AG20443 (cell line): ENCODE measurements at places on chromosomes 11 and 22.
A peak's percentile ranks its signal among the peaks of the same experiment; 100 is the strongest.

DNA sequence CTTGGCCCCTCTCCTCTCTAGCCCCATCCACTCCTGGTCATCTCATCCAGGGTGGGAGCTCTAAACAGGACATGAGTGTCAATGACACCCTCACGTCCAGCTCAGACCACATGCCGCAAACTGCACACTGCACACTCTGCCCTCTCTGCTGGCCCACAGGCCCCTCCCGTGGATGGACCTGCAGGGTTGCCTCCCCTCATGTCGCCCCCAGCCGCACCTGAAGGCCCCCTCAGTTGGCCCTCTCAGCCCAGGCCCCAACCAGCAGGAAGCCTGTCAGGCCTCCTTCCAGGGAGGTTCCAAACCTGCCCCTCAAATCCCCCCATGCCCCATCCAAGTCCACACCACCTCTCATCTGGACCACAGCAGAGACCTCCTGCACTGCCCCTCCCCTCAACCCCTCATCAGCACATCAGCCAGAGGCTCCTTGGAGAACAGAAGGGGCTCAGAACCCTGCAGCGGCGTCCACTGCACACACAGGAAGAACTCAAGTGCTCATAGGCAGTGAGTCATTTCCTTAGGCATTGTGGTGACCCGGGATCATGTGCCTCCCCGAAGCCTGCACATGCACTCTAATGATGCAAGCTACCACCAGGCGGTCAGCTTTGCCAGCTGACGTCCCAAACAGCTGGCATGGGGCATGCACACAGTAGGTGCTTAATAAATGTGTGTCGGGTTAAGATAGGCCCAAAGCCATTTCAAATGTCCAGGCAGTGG, 12.9 kb upstream of the CDKN1C start:
- DNase-seq, result peak; percentile 89

DNA sequence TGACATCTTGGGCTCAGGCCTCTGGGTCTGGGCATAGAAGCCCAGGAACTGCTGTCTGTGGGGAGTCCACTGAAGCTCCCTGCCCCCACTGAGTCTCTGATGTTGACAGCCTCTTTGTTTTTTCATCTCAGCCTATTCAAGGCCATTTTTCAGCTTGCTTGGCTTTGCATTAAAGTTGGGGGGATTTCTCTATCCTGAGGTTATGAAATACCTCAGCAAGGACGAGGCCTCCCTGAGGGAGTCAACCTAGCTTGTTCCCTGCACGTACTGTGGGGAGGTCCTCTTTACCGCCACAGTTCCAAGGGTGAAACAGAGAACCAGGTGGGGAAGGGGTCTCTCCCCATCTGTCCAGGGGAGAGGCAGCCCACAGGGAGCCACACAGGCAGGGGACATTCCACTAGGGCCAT, 8.4 kb downstream of the KCNQ1OT1 start:
- no peak for DNase-seq

- no peak for DNase-seq
Measured at GRCh38 chr11:61787928-61788491, 4.4 kb downstream of the TMEM258 start.

- DNase-seq, result no peak
Measured at GRCh38 chr11:8025123-8025522, 38.0 kb downstream of the EIF3F start.

DNA sequence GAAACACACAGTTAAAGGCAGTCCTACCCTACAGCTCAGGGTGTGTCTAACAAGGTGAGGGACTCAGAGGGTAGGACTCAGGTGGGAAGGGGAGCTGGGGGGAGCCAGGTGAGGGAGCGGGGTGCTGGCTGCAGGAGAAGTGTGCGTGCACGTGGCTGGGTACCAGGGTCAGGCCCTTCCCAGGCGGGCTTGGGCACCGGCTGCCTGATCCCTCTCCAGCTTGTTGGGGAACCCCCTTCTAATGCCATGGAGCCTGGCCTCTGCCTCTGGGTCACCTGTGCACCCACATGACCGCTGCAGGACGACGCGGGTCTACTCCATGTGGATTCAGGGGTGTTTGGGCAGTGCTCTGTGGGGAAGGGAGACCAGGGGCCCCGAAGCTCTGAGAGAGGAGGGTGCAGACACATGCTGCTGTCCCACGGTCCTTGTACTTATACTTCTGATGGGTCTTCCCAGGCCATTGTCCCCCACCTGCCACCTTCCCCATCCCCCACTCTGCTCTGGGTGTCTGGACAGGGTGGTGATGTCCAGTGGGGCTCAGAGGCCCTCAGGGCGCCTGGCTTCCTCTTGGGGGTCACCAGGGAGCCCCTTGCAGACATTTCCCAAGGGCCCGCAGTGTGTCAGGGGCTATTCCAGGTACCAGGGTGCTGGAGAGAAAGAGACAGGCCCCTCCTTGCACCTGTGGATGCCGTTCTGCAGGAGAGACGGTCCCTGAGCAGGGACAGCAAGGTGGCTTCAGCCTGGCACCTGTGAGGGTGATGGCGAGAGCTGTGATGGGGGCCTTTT, 10.4 kb upstream of the MRGPRD start:
- DNase-seq, result no peak

DNA sequence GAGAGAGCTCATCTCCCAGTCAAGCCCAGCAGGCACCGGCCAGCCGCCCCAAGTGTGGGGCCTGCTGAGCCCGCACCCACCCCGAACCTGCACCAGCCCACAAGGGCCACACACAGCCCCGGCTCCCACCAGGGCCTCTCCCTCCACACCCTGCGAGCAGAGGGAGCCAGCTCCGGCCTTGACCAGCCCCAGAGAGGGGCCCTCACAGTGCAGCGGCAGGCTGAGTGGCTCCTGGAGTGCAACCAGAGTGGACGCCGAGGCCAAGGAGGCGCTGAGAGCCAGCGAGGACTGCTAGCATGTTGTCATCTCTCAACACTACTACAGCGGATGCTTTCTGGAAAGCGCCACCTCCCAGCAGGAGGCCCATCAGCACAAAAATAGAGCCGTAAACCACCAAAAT, 10.9 kb downstream of the DEFB108B start:
- no peak for DNase-seq
